ENCODE measurements at places on chromosomes 2 and 18.

- no peak for DNase-seq
Observed at GRCh38 chr2:38634684-38635083, 31.2 kb upstream of the GALM start.

- no peak for DNase-seq
Observed at GRCh38 chr2:84317135-84317534, 141.9 kb downstream of the SUCLG1 start.

- DNase-seq: no peak
Observed at GRCh38 chr2:38315707-38316333, 61.3 kb downstream of the ATL2 start.

- DNase-seq: no peak
Observed at GRCh38 chr2:70188460-70188859, 2.4 kb downstream of the C2orf42 start.

DNA sequence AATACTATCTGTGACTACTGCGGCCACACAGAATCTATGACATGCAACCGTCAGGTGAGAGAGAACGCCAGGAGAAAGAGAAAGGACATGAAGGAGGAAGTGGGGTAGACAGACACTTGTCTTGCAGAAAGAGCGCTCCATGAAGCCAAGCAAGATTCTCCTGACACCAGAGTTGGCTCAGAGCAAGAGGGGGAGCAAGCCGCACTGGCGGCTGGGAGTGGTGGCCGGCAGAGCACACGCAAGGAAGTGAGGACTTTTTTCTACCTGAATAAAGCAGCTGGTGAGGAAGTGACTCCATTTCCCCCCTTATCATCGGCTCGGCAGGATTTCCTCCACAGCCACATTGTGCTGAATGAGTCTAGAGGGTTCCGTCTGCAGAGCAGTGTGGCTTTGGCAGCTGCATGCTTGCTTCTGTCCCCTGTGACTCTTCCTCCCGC lies 181.6 kb downstream of the BCL2 start:
- DNase-seq: no peak

GRCh38 chr2:232432598-232433184 lies 23.3 kb upstream of the ALPI start:
- no peak for DNase-seq

DNA sequence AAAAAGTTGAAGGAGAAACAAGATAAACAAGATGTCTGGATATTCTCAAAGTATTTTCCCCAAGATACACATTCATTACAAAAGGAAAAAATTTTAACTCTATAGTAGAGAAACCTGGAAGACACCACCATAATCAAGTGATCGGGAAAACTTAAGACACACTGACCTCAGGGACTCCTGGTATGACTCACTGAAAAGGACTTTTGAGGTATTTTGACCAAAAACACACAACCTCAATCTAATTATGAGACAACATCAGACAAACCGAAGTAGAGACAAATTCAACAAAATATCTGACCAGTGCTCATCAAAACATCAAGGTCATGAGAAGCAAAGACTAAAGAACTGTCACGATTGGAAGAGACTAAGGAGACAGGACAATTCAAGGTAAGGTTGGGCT lies 34.7 kb downstream of the LPIN2 start:
- DNase-seq: no peak

GRCh38 chr18:7784171-7784570 lies 217.1 kb downstream of the PTPRM start:
- DNase-seq: no peak

- no peak for DNase-seq
Observed at GRCh38 chr2:185208261-185208660, 530.3 kb upstream of the FSIP2 start.

- no peak for DNase-seq
Observed at GRCh38 chr18:54239601-54240000, 15.1 kb upstream of the MBD2 start.

DNA sequence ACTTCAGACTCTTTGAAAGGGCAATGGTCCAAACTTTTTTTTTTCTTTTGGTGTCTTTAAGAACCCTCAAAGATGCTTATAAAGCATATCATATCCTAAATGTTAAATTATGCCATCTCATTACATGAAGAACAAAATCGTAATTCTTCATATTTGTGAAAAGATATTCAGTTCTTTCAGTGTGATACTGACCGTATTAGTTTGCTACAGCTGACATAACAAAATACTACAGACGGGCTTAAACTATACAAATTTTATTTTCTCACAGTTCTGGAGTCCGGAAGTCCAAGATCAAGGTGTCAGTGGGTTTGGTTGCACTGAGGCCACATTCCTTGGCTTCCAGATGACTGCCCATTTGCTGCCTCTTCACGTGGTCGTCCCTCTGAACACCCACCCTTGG lies 1377.2 kb upstream of the ZEB2 start:
- DNase-seq: no peak

DNA sequence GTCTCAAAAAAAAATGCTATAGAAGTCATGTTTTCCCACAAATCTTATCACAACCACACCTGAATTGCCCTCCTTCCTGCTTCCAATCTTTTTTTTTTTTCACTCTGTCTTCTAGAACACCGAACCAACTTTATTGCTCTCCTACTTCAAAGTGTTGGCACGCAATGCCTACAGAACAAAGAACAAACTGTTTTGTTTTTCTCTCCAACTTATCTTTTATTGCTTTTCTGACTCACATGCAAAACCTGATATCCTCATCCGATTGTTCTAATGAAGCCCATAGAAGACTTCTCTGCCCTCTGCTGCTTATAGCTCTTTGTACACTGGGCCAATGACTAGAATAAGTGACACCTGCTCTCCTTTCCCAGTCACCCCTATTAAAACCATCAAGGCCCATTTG lies 602.8 kb downstream of the EPHA4 start:
- no peak for DNase-seq

DNA sequence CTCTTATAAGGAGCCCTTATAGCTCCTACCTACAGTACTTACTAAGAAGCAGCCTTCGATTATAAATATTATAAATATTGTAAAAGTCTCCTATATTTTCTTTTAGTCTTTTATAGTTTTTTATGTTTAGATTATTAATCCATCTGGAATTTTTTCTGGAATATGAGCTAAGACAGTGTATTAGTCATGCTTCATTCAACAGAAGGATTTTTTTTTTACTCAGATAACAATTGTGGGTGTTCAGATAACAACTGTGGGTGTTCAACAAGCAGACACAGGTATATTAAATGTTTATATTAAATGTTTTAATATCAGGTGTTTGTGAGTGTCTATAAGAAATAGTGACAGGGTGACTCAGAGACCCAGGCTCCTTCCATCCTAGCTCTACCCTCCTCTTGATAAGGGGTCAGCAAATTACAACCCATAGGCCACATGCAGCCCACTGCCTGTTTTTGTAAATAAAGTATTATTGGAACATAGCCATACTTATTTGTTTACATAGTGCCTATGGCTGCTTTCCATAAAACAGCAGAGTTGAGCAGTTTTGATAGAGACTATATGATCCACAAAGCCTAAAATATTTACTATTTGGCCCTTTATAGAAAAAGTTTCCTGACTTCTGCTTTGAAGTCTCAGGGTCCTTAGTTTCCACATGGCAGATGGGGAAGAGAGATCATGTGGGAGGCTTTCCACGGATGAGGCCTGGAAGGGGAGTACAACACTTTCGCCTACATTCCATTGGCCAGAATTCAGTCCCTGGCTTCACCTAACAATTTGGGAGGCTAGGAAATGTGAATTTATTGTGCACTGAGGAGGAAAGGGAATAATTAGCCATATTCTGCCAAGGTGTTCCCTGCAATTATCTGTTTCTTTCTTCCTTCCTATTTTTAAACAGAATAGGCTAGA lies 4.3 kb upstream of the SPATS2L start:
- no peak for DNase-seq

DNA sequence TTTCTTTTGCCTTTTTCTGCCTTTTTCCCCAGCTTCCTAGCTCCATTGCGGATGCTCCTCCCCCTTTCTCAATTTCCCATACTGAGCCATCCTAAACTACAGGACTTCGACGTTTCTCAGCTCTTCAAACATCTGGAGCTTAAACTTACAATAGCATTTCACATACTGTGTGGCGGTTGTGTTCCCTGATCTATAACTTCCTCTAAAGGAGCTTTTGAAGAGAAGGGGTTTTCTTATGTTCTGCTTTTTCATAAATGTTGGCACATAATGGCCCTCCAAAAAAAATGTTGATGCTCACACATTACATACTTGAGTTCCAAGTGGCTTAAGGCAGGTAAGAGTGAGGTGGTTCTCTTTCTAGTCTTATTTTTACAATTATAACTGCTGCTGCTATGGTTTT lies 87.4 kb downstream of the RNF144A start:
- no peak for DNase-seq

GRCh38 chr2:48548840-48549239 lies 18.9 kb downstream of the STON1 start:
- no peak for DNase-seq

DNA sequence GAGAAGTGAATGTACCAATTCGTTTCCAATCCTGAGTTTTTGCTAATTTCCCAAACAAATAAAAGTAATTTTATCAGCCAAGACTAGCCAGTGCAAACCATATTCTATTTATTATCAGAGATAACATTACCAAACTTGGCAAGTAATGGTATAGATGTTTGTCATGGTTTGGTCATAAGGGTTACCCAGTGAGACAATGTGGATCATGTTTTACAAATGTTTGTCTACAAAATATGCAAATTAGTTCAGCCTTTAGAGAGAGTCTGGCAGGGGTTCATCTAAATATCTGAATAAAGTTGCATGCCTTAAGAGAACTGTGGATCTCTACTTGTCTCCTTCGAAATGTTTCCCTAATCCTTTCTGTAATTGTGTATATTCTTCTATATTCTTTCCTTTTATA lies 152.2 kb downstream of the KCNH7 start:
- DNase-seq: no peak

DNA sequence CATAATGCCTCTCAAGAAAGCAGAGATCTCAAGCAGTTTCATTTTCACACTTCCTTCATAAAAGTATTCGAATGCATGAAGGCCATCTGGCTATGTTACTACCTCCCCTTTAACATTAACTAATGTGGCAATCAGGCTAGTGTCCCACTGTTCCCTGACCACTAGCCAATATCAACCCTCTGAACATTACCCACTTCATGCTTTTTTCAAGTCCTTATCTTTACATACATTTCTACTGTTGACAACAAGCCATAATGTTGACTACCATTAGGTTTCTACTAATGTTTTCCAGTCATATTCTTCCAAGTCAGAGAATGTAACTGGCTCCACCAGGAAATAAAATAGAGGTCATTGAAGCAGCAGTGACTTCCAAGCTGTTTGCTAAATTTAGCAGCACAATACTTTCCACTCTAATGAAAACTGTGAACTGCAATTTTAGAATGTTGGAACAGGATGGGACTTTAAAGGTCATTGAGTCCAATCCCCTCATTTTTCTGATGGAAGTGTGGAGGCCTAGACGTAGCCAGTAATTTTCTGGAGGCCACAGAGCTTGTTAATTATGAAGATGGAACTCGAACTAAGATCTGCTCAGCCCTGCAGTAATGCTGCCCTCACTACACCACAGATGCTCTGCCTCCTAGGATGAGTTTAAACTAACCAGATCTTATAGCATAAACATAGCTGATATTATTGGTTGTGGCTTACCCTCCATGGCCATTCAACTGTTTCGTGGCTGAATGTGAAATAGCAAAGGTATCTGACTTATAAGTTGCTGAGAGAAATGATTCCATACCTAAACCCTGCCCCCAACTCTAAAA lies 630 bp upstream of the PPP1R1C start:
- DNase-seq: no peak

- no peak for DNase-seq
Observed at GRCh38 chr2:146989741-146990140, 855.1 kb upstream of the ACVR2A start.

DNA sequence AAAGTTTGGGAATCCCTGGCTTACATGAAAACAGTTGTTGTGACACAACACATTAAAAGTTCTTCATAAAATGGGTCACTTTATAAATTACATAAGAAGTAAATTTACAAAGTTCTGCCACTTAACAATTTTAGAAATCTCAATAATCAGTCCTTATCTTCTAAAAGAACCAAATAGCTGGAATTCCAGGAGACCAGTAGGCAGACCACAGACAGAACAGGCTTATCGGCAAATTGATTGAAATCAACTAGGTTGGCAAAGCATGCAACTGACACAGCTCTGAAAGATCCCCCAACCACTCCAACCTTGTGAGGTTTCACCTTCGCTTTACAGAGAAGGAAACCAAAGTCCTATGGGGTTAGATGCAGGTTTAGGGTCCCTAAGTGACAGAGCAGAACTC lies 103.0 kb downstream of the DNER start:
- DNase-seq: no peak

GRCh38 chr18:68220458-68220857 lies 494.4 kb downstream of the TMX3 start:
- no peak for DNase-seq

GRCh38 chr2:39730276-39730675 lies 48.8 kb downstream of the THUMPD2 start:
- DNase-seq: no peak

- no peak for DNase-seq
Observed at GRCh38 chr18:449374-449773, 51.1 kb downstream of the COLEC12 start.

DNA sequence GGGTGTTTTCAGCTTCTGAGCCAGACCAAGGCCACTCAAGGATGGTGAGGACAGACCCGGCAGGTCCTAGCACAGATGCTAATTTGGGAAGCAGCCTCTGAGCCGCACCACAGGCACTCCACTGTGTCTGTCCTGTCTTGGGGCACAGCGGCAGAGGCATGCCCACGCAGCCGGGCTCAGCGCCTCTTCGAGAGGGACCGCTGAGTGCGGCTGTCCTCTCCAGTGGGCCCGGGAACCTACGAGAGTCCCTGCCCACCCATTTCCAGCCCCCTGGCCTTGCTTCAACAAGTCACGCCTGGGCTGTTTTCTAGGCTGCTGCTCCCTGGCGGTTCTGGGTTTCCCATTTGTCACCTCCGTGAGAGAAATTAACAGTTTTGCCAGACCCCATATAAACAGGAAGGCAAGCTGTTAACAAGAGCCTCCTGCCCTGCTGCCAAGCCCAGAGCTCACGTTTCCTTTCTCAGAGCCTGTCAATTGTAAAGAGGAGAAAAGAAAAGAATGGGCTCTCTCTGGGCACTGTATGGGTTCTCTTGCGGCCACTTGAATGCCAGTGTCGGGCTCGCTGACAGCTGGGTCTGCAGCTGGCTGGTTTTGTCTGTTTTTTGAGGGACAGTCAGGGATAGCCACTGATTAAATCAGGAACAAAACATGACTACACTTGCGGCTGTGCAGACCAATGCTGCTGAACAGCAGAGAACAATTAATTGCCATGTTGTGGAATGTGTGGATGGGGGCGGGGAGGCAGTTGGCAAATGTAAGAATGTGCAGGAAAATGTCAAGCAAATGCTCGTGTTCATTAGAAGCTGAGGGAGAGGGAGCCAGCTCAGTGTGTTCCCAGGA lies 30.6 kb downstream of the TMEM17 start:
- DNase-seq: no peak

- DNase-seq: peak; percentile 43
Observed at GRCh38 chr2:28408764-28409599, 16.3 kb downstream of the FOSL2 start.
